Cardiac septum (tissue), 1 donor: ENCODE measurements at places on chromosomes 4 and X. TPM values are rescaled to one million over a fixed set of nuclear protein-coding genes. Genes with fewer than 3 reads are reported as not detected.

DNA sequence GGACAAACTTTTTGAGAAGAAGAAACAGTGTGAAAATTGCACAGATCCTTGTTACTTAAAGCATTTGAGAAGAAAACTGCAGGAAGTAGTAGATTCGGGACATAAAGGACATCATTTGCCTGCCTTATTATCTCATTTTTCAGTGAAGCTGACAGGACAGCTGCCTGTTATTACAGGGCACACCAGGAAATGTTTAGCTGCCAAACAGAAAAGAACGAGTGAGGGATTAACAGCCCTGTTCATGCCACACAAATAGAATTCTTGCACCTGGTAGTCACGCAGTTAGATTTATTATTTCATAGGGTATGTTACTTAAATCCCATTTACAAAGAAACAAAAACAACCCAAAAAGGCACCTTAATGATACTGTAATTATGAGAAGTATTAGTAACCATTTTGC is 100.6 kb downstream of the CHIC2 start:
- no peak for DNase-seq

Gene HS3ST1
- 1.2 TPM for total RNA-seq

Gene DUSP9
- not detected for total RNA-seq

DNA sequence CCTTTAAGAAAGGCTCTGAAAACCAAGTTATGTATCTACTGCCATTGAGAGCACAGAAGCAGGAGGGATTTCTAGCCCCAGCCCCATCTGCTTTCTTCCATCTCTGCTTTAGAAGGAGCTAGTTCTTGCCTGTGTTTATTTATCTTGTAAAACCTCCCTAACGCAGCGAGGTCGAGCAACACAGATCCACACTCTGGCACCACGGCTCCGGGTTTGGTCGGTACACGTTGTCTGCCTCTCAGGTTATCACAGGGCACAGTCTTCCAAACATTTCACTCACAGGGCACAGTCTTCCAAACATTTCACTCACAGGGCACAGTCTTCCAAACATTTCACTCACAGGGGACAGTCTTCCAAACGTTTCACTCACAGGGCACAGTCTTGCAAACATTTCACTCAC is 69.7 kb upstream of the TLR3 start:
- DNase-seq: no peak

DNA sequence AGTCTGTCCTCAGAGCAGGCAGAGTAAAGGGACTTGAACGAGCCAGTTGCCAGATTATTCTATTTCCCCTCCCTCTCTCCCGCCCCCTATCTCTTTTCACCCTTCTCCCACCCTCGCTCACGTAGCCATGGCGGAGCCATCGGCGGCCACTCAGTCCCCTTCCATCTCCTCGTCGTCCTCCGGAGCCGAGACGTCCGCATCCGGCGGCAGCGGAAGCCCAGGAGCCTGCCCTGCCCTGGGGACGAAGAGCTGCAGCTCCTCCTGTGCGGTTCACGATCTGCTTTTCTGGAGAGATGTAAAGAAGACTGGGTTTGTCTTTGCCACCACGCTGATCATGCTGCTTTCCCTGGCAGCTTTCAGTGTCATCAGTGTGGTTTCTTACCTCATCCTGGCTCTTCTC is 106.2 kb upstream of the SMAD1 start:
- DNase-seq: no peak

DNA sequence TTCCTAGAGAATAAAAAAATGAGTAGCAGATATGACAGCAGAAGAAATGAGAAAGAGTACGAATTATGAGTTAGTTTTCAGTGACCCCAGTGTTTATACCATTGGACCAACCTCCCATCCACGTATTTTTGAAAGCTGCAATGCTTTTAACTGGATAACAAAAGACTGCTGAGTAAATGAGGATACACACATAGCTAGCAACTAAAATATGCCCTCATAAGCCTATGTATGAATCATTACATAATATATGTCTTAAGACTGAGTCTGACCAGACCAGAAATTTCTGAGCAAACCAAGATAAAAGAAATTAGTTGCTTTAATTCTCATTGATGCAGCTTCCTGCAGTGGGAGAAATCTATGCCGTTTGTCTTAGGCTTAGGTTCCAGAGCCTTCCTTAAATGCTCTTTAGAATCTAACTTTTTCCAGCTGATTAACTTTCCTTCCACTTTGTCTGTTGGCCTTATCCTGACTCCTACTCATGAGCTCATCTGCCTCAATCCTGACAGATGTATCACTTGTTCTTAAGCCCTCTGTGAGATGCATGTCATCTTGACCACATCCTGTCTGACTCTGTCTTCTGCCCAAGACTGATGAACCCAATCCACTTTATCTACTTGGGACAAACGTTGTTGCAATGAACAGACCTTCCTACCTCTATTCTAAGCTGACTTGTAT is 301.4 kb upstream of the AADAT start:
- DNase-seq: no peak

DNA sequence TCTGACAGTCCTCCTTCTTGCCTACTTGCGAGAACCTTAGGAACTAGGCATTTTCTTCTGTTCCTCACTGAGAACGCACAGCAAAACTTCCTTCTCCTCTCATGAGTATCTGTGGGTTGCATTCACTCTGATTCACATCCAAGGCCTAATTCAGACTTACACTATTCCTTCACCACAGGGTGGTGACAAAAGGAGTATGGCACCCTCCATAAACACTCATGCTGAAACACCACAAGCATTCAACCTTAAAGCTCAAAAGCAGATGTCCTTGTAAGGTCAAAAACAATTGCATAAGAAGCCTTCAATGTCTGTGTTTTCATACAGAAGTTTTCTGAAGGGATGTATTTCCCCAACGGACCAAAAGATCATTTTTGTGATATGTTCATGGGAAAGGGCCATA is 147.3 kb downstream of the CORIN start:
- no peak for DNase-seq

GRCh38 chrX:136710325-136710951 is 62.5 kb downstream of the CD40LG start:
- no peak for DNase-seq

GRCh38 chr4:4893721-4894120 is 34.3 kb downstream of the MSX1 start:
- DNase-seq: no peak

Gene ARHGAP4
- total RNA-seq: 22.9 TPM

Gene OCIAD2
- total RNA-seq: 8.9 TPM

DNA sequence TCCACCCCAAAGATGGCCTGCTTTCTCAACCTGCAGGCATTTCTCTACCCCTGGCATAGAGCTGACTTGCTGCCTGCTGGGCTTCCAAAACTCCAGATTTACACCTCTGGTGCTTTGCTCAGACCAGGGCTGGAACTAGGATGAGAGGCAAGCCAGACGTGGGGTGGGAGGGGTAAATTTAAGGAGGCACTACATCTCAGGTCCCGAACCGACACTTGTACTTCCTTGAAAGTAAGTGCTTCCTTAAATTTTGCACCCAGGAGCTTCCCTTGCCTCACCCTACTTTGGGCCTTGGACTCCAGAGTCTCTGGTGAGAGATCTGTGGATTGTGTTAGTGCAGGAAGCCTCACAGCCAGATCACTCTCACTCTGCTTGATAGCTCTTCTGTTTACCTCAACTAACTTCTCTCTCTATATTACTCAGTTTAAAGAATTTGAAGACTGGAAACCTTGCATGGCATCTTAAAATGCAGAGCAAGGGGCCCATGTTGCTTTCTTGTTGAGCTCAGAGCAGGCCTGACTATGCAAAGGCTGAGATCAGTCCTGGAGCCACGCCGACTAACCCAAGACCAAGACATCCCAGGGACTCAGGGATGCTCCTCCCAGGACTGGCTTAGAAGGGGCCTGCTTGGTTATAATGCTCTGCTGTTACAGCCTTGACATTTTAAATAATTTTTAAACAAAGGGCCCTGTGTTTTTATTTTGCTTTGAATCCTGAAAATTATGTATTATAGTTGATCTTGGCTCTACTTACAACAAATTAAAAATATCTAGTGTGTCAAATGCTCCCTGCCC is 145.0 kb upstream of the LEF1 start:
- DNase-seq: no peak

- no peak for DNase-seq
Measured at GRCh38 chr4:86536151-86536550, 58.0 kb upstream of the PTPN13 start.

Gene PNCK
- 7.6 TPM for total RNA-seq

Gene PARM1
- total RNA-seq: 74.4 TPM

DNA sequence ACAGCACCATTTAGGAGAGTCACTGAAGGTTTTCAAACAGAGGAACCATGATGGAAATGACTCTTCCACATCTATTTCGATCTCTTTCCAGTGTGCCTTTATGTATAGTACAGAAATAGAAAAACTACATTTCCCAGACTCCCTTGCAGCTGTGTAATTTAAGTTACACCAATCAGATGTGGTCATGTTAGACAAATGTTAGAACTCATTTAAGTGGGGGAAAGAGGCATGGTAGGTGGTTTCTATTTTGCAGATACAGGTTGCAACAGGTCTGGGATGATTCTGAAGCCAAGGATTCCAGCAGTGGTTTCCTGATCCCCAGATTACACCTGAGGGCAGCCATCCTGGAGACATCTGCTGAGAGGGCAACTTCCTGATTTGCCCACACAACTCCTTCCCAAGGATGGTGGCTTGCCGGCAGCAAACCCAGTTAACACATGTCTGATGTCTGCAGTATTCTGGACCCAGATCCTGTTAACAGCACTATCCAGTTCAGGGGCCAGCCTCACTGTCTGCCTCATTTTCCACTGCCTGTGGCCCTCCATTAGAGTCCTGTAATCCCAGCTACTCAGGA is 38.7 kb upstream of the PDK3 start:
- no peak for DNase-seq

DNA sequence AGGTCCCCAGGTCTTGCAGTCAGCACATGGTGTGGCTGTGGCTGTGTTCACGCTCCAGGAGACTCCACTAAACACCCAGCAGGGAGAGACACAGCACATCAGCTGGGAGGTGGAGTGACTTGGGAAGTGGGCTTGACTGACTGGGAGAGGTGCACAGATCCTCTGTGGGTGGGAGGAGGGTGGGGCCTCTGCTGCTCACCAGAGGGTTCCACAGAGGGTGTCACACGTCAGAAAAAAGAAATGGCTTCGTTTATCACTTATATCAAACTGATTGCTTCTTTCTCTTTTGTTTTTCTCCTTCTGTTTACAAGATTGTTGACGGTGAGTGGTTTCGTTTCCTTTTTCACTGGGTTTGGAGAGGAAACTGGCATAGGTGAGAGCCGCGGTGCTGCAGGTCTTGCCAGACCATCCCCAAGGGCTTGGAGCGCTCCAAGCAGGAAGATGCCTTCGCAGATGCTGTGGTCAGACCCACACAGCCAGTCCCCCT is 24.8 kb upstream of the FAM193A start:
- no peak for DNase-seq

DNA sequence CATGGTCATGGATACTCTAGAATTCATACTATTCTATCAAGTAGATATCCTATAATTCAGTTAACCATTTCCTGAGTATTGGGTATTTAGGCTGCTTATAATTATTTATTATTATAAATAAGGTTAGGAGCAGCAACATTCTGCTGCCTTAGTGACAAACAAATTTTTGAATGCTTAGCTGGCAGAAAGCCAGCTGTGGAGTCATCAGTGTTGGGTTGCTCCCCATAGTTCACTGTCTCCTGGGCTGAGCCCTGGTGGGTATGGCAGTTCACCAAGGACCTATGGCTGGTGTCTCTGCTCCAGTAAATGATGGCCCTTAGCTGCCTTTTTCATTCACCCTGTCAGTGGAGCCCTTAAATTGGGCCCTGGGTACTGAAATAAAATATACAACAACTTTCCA is 61.8 kb downstream of the SMARCA5 start:
- DNase-seq: no peak

Gene SLC6A14
- total RNA-seq: 0.05 TPM

GRCh38 chrX:132876523-132877338 is 81.7 kb downstream of the HS6ST2 start:
- DNase-seq: no peak

DNA sequence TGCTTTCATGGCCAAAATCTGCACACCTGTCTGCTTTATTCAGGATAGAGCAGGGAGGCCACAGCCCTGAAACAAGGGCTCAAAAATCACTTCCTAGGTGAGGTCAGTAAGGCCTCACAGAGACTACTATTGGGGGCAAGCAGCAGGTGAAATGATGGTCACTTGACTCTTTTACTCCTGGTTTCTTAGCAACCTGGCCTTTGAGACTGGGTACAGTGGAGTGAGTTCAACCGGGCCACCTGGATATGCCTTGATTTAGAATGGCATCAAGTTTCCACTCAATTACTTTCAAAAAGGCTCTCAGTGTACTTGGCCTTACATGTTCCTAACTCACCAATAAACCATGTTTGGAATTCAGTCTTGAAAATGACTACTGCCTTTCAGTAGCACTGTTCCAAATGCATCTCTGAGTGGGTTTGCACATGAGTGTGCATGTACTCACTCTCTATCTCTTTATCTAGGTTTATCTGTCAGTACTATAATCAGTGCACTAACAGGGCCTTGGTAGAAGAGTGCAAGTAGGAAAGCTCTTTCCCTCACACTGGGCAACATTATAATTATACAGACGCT is 388.2 kb downstream of the OPHN1 start:
- no peak for DNase-seq
